ENCODE measurements at places on chromosomes 6 and 20.
A peak's percentile ranks its signal among the peaks of the same experiment; 100 is the strongest.

- DNase-seq, result no peak
Observed at GRCh38 chr6:36655085-36655724, 23.3 kb upstream of the CDKN1A start.

DNA sequence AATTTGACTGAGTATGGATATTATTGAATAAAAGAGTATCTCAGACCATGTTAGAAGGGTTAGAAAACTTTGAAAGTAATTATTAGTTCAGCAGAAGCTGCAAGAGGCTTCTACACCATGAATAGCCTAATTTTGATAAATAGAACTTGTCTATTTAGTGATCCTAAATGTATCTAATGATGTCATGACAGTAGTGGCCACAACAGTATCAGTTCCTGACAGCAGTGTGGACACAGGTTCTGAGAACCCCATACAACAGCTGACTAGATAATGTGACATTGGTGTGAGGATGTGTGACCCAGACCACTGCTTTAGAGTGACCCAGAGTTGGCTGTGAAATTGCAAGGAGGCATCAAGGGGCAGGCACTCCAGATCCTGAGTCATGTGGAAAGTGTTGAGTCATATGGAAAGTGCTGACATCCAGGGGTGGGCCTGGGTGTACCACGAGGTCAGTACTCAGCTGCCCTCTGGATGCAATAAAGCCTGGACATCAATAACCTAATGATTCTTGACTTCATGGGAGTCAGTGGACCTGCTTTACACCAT, 754.7 kb downstream of the DHX35 start:
- no peak for DNase-seq

DNA sequence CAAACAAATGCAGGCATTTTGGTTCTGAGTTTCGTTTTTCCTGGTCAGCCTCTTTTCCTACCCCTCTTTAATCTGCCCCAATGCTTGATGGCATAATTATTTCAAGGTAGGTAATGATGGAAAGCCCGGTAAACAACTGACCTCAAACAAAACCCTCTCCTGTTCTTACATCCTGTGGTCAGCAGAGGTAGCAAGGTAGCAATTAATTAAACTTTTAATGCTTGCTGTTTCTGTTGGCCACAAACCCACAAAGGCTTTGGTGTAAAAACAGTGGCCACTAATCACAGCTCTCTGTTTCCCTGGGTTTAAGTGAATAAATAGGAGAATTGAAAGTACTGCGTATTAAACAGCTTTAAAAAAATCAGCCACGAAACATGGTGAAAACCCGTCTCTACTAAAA, 261.5 kb upstream of the SOX4 start:
- no peak for DNase-seq

DNA sequence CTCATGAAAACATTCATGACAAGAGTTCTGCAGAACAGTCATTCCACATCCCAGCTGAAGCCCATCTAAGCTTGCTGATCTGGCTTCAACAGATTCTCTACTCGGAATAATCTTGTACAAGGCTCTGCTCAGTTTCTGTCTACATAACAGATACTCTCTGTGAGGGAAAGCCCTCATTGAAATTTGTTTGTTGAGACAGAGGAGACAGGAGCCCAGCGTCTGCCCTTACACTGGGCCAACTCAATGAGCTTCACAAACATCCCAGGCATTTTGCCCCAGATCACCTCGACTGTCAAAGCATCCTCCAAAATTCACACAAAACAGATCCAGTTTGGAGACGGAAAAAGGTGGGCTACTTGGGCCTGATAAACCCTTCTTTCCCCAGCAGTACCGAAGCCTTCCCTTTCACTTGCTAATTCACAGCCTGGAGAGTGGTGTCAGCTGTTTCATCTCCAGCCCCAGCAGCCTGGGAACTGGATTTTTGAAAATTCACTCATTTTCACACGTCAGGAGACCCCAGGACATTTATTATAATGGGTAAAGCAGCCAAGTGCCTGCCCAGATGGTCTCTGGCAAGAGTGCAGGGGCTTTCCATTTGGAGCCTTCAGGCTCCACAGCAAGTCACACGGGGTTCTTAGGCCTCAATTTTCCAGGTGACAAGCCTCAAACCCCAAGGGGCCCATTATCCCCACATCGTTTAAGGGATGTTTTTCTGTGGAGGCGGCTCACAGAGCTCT, 7.3 kb downstream of the CCDC167 start:
- DNase-seq, result no peak

DNA sequence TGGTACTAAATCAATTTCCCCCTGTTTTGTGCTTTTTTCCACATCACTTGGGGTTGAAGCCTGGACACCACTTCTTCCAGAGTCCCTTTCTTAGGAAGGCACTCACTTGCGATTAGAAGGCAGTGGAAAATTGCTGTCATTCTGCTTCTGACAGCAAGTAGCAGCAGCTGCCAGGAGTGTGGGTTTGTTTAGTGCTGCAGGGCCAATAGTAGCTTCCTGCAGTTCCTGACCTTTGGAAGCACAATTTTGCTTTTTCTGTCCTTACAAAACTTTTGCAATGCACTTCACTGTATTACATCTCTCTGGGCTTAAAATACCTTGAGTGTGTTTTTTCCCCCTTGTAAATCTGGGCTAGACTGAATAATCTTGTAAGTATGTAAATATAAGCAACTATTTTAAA, 12.5 kb upstream of the HLA-DRA start:
- DNase-seq, result no peak

DNA sequence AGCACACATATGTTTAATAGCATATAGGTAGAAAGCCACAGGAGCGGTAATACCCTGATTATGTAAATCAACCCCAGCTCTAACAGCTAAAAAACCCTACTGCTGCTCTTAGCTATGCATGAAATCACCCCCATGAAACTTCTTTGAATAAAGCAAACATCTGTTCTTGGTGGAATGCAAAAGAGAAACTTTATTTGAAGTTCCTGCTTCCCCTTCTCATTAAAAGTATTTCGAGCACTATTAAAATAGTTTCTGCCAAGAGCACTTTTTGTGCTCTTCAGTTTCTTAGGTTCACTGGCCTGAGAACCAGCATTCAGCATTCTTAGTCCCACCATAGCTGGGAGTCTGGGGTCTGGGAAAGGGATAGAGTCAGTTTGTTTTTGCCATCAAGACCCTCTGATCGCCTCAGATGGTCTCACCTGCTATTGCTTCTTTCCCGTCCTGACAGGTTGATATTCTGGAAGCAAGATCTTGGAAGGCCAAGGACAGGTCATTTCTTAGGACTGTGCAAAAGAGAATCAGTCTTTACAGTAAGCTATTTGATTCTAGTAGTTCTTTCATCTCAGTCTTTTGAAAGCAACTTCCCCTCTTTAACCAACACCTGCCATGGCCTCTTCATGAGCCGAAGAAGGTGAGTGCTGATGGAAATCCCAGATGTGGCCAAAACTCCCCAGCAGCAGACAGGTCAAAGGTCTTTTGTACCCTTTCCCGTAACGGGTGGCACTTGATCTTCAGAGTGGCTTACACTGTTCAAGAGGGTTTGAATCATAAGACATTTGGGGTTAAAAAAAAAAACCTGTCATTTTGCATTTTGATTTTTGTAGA, 76.5 kb upstream of the TMEM170B start:
- DNase-seq, result no peak

- peak; percentile 10 for DNase-seq
Observed at GRCh38 chr6:32816746-32817204, at the start of gene HLA-DOB. Gene HLA-DOB, minus strand, starts transcription at chr6:32817002. Its CDS starts 51 bp downstream, at chr6:32816951.

- no peak for DNase-seq
Observed at GRCh38 chr6:123533862-123534648, 102.7 kb downstream of the TRDN start.

- DNase-seq, result no peak
Observed at GRCh38 chr6:69570106-69570505, 226.7 kb downstream of the LMBRD1 start.

Measured in CD4-positive, alpha-beta T cell treated with Interleukin-15 for 4 hours (primary cell).